ENCODE measurements at places on chromosomes 3 and 15.

DNA sequence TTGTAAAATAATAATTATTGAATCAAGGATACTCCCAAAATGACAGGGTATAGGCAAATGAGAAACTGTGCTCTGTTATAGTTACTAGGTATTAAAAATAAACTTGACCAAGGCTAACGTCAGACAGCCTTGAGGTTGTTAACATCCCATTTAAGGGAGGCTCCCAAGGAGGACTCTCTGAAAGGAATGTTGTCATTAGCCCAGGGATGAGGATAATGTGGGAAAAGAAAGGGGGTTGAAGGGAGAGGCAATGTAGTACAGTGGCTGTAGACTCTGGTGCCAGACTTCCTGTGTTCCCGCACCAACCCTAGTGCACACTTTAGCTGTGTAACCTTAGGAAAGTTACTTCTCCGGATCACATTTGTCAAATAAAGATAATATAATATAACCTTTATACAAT is 47.0 kb upstream of the RARB start:
- DNase-seq = no peak

- no peak for DNase-seq
These were observed 131.0 kb downstream of the MEX3B start for GRCh38 chr15:81914734-81915256.

DNA sequence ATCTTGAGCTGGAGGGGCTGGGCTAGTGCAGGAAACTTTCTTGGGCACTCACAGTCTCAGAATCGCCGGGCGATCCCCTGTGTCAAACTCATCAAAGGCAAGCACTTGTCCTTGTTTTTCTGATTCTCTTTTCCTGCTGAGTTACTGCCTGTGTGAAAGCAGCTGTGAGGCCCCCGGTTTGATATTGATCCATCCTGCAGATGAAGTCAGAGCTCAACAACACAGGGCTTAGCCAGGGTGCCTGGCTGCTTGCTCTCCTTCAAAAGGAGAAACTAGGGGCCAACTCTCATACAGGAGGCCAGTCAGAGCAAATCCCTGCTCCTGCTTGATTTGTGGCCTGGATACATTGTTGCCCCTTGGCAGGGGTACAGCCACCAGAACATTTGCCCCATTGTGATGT is 22.9 kb downstream of the CLSTN2 start:
- DNase-seq = no peak

DNA sequence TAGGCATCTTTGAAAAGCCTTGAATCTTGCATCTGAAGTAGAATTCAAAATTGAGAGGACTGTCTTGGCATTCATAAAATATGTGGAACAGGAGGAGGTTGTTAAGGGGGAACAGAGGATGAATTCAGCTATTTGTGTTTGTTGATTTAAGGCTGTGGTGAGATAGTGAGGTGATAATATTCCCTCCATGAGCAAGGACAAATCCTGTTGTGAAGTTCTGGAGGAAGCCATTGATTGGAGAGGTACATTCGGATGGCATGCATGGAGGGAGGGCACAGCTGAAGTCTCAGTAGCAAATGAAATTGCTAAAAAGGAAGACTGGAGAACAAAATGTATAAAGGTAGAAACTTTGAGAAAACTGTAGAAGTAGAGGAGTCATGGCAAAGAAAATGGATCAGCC is 443.8 kb downstream of the NLGN1 start:
- DNase-seq = no peak

GRCh38 chr3:10846657-10846975 is 30.6 kb downstream of the SLC6A11 start:
- DNase-seq = no peak

GRCh38 chr3:65126527-65127410 is 439.0 kb upstream of the ADAMTS9 start:
- no peak for DNase-seq

- no peak for DNase-seq
These were observed 2.6 kb downstream of the GP5 start for GRCh38 chr3:194396539-194396858.

GRCh38 chr3:17359911-17360310 is 382.5 kb downstream of the TBC1D5 start:
- no peak for DNase-seq

DNA sequence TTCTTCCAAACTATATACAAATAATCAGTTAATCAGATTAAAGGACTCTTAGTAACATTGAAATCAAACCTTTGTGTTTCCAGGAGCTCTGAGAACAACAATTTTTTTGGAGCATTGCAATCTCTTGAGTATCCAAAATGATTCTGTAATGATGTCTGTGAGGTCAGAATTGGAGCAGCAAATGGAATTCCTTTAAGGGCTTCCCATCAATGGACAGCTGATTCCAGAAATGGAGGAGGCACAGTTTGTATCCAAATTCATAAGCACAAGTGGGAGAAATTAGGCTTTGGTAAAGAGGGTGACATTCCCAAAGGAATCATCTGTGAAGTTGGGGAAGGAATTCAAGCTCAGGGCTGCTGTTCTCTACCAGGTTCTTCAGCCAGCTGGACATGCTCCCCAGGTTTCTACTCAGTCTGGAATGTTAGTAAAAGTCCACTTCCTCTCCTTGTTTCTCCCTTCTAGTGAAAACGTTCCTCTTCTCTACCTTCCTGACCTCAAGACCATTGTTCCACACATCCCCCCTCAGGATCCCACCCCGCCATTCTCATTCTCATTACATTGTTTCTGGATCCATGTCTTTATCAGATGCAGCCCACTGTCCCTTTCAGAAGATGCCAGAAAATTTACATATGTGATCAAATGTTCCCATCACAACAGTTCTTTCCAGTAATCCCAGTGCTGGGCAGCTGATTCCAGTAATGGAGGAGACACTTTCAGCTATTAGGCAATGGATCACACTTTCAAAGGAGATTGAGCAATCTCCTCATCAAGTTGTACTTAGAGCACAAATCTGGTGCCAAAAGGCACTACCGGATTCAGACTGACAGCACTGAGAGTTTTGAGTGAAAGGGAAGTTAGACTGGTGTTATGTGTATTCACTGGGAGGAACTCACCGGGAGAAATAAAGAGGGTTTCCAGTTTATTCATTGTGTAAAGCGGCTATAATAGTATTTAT is 391.3 kb upstream of the TPRG1 start:
- no peak for DNase-seq

GRCh38 chr3:101936419-101937356 is 87.4 kb downstream of the NFKBIZ start:
- DNase-seq = no peak

- no peak for DNase-seq
These were observed 263.6 kb upstream of the GOLGA6L4 start for GRCh38 chr15:83971992-83972391.

All from smooth muscle cell of the brain vasculature (primary cell).